ENCODE measurements at places on chromosomes 5 and 9.

DNA sequence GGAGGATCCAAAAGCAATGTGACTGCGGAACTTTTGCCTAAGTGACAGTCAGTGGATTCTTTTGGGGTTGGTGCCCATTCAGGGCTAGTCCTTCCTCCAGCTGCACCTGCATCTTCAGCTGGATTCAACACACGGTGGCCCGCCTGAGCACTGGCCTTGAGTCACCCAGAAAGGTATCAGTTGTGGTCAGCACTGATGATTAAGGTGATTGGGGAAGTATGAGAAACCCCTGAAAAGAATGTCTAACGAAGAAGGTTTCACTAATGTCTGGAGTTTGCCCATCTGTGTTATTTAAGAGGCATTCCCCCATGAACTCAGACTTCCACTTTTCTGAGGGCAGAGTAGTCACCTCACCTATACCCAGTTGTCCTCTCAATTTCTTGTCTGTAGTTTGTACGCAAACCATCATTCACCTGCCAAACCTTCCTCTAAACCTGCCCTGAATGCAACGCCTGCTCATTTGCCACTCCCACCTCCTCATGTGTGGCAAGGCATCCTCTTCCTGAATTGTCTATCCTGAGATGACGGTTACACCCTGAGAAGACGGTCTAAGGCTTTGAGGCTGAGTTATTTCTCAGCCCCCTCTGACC, 27.2 kb downstream of the CSF2 start:
- no peak for DNase-seq

DNA sequence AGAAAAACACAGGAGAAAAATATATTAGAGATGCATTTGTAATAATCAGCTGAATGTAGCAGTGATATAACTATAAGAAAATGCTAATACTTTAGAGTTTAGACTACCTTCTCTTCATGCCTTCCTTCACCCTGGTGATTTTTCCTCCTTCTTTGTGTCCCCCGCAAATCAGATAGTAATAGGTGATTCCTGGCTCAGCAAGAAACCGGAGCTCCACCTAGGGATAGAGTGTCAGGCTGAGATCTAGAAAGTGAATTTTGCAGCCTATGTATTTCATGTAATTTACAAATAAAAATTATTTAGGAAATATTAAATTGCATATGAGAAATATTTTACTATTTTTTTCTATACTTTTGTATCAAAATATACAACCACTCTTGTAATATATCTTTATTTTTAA, 109.8 kb upstream of the ST8SIA4 start:
- DNase-seq = no peak

GRCh38 chr9:32725066-32725860, 58.1 kb upstream of the TMEM215 start:
- no peak for DNase-seq

DNA sequence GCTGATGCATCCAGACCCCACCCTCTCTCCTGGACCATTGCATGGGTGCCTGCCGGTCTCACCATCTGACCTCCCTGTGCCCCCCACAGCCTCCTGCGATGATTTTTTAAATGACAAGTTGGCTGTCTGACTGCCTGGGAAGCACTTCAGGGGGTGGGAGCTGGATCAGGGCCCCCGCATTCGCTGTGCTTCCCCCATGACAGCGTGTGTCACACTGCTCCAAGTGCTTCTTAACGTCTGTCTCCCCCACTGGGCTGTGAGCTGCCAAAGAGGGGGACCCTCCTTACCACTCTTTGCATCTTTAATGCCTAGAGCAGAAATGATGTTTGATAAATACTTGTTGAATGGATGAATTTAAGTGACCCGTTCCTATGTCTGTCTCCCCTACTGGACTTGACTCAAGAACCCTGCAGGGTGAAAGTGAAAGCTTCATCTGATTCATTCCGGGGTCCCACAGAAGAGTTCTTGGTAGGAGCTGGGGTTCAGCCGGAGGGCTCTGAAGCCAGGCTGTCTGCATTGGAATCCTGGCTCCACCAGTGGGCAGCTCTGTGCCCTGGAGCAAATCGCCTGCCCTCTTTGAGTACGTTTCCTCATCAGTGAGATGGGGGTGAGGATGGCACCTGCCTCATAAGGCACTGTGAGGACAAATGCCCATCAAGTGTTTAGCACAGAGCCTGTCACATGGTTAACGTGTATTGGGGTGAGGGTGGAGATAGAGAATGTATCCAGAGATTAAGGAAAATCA, 7.6 kb upstream of the EGR1 start:
- DNase-seq = no peak

GRCh38 chr5:151150471-151151262, 6.9 kb downstream of the ANXA6 start:
- peak; percentile 62 for DNase-seq

GRCh38 chr5:139391570-139392323, 2.0 kb upstream of the MZB1 start:
- DNase-seq = no peak

- no peak for DNase-seq
Observed at GRCh38 chr9:1001838-1002237, 25.4 kb downstream of the DMRT3 start.

GRCh38 chr9:4678679-4679267, 596 bp upstream of the CDC37L1 start:
- peak; percentile 62 for DNase-seq

GRCh38 chr5:61330341-61330844, 1.7 kb upstream of the ZSWIM6 start:
- peak; percentile 71 for DNase-seq

DNA sequence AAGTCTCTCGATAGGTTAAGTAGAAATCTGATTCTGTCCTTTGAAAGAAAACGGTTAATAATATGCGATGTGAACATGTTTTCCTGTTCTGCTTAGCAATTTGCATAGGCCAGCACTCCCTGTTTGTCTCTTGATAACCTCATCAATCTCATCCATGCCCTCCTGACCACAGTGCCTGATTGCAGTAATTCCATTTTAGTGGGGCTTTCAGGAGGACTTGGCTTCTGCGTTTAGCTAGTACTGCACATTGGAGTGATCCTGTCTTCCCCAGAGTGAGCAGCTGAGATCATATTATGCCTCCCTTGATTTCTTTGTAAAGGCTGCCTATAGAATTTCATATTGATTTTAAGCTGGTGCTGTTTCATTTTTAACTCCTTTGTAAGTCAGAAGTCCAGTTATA, 335.9 kb upstream of the ISL1 start:
- DNase-seq = no peak

DNA sequence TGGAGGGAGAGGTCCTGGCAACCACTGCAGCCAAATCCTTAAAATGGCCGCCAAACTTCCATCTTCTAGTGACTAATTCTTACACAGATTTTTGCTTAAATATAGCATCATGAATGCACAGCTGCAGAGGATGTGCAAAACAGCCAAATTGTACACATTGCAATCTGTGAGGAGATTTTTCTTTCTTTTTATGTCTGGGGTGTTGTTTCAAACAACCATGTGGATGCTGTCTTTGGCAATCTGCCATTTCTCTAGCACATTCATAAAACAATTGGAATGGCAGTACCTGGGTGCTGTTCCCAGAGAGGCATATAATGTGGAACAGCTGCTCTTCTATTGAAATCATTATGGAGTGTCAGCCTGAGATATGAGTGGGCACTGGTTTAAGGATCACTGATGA, 1082.9 kb upstream of the SEMA6A start:
- no peak for DNase-seq

DNA sequence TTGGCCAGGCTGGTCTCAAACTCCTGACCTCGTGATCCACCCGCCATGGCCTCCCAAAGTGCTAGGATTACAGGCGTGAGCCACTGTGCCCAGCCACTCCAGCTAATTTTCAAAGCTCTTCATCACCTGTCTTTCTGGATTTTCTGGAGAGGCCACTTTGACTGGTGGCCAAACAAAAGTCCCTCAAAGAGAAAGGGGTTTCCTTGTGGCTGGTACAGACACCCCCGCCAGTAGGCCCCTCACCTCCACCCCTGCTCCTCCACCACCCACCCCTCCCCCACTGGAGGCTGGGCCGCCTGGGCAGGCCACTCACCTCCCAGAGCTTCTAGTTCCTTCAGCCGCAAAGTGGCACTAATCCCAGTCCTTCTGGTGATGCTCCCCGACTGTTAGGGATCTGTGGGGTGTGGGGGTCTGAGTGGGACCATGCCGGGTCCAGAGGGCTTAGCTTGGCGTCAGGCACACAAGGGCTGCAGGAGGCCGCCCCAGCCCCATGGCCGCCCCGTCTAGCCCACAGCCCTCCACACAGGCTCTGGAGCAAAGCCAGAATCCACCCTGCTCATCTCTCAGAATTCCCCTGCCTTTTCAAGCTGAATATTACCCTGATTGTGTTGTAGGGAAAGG, 182.0 kb upstream of the IER5L start:
- DNase-seq = peak; percentile 72

GRCh38 chr9:133273098-133273497, 1.9 kb downstream of the ABO start:
- DNase-seq = no peak

DNA sequence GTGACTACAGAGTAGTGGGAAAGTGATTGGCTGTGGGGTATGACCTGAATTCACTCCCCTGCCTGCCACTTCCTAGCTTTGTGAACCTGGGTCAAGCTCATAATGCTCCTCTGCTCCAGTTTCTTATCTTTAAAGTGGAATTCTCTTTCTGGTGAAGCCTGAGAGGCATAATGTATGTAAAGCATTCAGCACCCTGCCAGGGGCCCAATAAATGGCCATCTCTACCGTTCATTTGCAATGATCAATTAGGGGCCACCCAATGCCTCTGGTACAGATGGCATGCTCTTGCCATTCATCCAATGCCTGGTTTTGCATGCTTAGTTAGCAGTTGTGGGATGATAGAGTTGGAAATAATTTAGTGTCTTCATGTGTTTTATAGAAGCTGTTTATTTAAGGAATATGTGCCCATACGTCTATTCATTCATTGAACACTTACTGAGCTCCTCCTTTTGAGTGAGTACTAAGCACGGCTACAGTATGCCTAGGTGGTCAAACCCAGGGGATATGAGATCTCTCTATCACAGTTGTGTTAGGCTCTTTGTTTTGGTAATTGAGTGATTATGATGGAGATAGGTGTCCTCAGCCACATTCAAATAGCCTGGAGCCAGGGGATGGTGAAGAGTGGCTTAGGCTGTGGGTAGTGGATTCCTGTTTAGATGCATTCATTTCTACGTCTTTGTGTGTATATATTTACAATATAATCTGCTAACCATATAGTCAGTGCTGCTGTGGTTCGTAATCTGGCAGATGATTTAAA, 15.3 kb downstream of the ZNF462 start:
- no peak for DNase-seq

GRCh38 chr5:68331192-68332079, 115.9 kb downstream of the PIK3R1 start:
- no peak for DNase-seq

DNA sequence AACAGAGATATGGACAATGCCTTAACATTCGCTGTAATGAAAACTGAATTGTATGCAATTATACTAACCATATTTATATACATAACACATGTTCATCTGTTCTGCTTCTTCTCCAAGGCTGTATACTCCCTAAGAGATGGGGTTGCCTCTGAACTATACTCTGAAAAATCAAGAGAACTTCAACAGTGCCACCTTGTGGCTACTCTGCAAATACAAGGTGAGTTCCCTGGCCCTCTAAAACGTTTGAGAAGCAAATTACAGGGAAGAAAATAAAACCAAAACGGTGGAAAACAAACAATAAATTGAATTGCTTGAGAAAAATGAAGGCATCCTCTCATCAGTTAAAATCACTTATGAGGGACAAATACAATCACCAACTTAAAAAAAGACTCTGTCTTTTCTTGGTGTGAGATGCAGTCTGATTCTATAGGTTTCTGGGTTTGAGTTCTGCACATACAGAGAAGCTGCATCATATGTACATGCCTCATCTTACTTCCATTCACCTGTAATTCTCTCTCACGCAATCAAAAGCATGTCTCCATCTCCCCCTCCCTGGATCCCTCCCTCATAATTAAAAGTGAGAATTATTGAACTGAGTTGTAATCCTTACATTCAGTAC, 98.6 kb downstream of the FBXW11 start:
- DNase-seq = no peak

GRCh38 chr5:170892196-170892595, 30.4 kb downstream of the RANBP17 start:
- DNase-seq = no peak

DNA sequence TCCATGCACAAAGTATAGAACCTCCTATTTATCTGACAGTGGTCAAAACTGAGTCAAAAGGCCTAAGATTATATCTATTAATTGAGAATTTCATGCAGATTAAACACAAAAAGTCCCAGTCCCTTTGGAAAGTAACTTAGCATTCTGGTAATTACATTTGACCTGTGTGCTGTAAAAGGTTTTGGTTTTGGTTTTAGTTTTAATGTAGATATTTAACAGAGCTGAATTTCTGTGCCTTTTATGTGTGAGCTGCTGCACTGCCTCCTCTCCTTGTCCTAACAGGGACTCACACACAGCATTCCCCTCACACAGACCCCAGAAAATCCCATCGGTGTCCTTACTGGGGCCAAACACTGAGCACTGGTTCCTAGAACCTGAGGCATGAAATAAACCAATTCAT, 31.0 kb upstream of the FSD1L start:
- no peak for DNase-seq

DNA sequence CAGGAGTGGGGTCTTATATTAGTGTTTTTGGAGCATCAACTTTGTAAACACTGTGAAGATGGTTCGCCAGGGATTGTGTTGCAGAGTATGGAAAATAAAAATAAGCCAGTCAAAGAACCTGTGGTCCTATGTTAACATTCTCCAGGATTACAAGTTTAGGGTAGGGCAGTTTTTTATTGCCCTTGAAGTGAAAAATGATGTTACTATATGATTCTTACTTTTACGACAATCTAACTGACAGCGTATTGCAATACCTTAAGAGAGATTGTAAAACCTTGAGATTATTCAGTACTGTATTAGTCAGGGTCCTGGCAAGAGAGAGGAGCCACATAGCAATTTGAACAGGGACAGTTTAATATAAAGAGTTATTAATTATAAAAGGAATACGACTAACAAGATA, 144.7 kb upstream of the ZNF608 start:
- no peak for DNase-seq

DNA sequence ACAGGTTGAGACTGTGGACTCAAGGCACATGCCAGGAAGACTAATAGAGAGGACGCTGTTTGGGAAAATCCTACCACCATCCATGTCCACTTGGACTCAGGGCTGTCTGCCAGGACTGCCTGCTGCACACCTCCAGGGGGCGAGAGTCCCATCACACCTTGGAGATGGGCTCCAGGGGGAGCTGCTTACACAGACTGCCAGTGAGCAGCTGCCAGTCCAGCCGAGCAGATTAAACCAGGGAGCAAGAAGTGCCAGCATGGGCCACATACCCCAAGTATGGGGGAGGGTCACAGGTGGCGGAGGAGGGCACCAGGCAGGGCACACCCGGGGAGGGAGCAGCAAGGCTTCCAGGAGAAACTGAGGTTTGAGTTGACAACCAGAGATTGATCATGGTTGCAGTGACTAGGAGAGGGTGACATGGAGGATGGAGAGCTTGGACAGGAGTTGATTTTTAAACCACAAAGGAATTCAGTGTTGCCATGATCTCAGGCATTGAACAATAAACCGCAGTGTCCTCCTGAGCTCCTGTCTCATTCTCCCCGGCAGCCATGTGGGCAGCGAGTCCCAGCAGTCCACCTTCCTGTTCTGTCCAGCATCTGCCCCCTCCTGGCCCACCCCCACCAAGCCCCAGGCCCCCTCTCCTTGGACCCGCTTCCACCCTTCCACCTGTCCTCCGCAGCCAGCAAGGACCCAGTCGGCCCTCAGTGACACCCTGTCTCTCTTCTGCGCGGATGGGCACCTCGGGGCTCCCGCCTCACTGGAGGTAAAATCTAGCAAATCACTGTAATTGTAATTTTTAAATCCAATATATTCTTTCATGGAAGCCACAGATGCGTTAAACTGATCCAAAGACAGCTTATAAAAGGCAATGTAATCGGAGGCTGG, 3.1 kb upstream of the VAV2 start:
- DNase-seq = no peak

- DNase-seq = no peak
Observed at GRCh38 chr5:127754259-127754658, 51.1 kb downstream of the CCDC192 start.

Measured in left lung (tissue), 14 donors.